Effector CD8-positive, alpha-beta T cell (primary cell): ENCODE measurements at places on chromosomes 1 and 21.
A peak's percentile ranks its signal among the peaks of the same experiment; 100 is the strongest.

GRCh38 chr1:184074383-184074782, 22.9 kb downstream of the TSEN15 start:
- DNase-seq = no peak

GRCh38 chr1:152022474-152022873, 14.3 kb downstream of the S100A11 start:
- no peak for DNase-seq

DNA sequence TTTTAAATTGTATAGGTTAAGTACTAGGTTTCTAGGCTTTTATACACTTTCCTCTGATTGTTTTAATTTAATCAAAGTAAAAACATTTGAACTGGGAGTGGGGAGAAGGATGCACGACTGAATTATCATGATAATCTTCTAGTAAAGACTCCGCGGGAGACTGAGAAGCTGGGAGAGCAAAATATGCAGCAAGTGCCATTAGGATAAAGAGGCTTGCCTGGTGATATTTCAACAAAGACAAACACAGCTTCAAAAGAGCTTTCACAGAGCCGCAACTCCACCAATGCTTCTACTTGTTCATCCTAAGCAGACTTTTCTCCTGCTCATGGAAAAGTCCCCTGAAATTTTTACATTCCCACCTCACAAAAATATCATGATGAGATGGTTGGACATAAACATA, 239.0 kb upstream of the PTBP2 start:
- no peak for DNase-seq

- no peak for DNase-seq
Measured at GRCh38 chr1:41449326-41449921, 35.1 kb downstream of the EDN2 start.

DNA sequence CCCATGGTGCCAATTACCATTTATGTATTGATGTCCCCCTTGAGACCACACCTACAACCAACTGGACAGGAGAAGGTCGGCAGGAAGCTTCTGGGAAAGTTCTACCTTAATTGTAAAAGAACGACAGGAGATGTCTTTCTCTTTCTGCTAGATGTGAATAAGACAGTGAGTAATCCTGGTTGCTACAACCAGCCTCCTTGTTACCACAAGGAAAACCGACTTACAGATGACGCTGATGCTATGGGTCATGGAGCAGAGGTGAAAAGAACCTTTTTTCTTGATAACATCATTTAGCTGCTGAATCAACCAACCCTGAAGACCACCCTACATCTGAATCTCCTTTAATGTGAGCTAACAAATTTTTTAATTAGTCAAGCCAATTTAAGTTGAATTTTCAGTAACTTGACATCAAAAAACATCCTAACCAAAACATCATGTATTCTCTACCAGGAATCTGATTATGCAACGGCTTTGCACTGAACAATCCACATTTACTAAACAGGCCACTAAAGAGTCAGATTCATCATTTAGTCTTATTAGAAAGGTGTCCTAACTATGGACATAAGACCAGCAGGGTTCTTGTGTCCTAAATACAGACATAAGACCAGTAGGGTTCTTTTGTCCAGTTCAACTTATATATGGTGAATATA, 23.0 kb downstream of the RGS2 start:
- no peak for DNase-seq

- DNase-seq = no peak
Measured at GRCh38 chr1:91744953-91745639, 140.9 kb downstream of the TGFBR3 start.

DNA sequence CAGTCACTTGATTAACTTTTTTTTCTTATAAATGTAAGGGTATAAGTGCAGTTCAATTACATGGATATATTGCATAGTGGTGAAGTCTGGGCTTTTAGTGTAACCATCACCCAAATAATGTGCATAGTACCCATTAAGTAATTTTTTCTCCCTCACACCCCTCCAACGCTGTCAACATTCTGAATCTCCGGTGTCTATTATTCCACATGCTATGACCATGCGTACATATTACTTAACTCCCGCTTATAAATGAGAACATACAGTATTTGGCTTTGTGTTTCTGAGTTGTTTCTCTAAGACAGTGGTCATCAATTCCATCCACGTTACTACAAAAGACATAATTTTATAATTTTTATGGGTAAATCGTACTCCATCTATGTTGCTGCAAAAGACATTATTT, 1191.1 kb downstream of the NCAM2 start:
- no peak for DNase-seq

DNA sequence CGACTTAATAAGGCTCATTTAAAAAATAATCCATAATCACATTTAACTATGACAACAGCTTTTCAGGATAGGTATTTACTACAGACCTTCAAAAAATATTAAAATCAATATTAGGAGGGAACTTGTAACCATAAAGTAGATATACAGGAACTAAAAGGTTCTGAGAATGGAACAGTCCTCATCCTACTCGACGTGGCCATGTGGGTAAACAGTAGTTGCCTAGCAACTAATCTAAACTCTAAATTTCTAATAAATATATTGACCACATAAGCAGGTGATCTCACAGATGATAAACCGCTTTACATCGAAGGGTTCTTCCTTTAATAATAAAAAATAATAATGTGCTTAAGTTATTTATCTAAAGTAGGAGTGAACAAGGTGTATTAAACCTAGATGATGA, 7.9 kb downstream of the AKT3 start:
- no peak for DNase-seq

DNA sequence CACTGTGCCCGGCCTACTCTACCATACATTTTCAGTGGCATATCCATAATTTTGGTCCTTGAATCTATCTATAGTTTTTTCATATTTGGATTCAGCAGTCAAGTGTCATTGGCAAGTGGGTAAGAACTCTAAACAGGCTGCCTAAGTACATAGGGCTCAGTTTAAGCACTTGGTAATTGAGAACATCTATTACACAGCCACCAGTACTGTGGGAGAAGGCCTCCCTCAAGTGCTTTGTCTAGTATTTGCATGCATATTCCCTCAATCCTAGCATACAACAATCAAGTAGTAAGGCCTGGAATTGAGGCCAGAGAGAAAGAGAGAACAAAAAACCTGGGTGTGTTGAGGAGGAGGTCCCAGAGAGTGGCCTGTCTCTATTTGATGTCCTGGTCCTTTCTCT, 325.2 kb downstream of the USP25 start:
- no peak for DNase-seq

GRCh38 chr1:245512181-245512888, 357.6 kb downstream of the KIF26B start:
- no peak for DNase-seq

DNA sequence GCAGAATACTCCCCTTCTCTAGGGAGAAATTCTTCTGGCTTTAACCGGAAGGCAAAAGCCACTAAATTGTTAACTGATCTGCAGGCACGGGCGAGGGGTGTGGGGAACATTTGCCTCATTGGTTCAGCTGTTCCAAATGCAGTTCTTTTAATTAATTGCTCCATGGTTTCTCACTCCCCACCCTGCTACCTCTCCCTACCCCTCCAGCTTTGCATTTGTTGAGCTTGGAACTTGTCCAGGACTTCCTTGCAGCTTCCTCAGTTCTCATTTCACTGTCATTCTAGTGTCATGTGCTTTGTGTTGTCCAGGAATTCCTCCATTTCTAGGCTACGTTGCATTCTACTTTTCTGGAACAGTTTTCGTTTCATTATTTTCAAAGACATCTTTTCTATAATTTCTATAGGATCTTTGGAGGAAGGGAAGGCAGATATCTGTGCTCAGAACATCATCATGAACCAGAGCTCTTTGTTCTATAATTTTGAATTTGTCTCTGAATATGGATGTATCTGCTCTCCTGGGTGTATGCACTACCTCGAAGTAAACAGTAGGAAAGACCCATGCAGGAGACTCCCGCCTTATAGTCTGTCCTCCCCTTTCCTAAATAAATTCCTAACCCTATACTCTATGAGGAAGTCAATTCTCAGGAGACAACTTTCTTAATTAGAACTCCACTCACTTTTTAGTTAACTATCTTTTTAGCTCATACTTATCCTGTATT, 132.4 kb upstream of the LMO4 start:
- DNase-seq = no peak

DNA sequence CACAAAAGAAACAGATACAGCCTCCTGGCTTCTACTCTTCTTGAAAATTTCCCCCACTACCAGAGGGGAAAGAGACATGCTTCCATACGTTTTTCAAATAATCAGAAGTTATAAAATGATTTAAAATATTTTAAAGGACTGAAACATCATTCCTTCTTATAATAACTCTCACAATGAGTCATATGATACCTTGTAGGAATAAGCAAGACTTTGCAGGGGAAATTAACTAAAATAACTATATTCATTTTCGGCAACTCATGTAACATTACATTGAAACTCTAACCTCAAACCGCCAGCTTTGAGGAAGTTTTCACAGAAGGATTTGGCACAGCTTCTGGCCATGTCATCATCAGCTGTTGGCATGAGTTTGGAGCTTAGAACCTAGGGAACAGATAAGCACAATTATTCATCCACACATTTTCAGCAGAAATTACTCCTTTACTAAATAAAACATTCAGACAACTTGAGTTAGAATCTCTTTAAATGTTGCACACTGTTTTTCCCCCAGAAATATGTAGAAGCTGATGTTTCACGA, 85.9 kb downstream of the USP24 start:
- DNase-seq = no peak

GRCh38 chr21:36540700-36541099, 60.8 kb upstream of the CLDN14 start:
- no peak for DNase-seq

DNA sequence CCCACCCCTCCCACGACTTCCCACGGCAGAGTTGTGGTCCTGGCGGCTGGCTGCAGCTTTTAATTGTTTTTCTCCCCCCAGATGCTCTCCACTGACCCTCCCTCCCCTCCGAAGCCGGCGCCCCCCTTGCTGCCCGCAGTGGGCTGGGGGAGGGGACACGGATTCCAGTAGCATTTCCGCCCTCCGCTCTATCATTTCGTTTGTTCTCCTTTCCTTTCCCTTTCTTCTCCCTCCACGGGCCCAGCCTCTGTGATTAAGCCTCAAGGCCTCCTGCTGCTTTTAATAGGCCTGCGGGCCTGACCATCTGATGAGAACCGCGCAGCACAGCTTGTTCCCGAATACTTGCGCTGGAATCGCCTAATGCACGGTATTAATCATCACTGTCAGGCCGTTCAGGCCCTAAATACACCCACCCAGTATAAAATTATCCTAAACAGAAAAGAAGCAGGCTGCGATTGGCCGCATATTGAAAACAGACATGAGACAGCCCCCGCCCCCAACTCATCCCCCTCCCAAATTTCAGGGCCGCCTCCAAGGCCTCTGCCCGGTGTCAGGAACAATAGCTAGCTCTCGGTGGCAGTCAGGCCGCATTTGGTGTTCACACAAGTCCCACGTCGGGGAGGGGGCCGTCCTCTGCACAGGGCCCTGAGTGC, 102.0 kb upstream of the ARHGEF16 start:
- no peak for DNase-seq

- DNase-seq = no peak
Measured at GRCh38 chr1:29824511-29825273, 588.4 kb downstream of the PTPRU start.

- DNase-seq = no peak
Measured at GRCh38 chr1:185104083-185104482, 52.7 kb downstream of the TRMT1L start.

- no peak for DNase-seq
Measured at GRCh38 chr1:228884615-228885566, 149.6 kb downstream of the RHOU start.

DNA sequence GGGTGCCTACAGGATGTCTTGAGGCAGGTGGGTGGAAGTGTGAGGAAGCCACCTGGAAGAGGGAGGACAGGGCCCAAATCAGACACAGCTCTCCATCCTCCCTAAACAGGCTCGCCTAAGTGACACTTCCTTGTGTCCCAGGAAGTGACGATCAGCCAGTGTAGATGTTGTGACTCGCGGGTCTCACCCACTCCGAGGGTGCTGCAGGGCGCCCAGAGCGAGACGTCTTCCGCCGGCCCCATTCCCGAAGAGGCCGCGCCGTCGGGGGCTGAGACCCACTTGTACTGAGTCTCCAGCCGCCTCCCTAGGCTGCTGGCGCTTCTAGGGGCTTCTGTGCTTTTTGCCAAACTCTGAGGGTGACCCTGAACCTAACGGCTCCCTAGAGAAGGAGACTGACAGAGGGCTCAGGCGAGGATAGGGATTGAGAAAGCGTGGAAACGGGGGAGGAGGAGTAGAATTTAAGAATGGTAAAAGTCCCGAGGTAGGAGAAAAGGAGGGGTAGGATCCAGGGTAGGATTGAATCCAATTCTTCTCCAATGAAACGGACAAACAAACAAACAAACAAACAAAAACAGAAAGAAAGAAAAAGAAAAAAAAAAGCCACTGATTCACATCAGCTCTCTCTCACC, 543 bp upstream of the MARK1 start:
- DNase-seq = no peak

DNA sequence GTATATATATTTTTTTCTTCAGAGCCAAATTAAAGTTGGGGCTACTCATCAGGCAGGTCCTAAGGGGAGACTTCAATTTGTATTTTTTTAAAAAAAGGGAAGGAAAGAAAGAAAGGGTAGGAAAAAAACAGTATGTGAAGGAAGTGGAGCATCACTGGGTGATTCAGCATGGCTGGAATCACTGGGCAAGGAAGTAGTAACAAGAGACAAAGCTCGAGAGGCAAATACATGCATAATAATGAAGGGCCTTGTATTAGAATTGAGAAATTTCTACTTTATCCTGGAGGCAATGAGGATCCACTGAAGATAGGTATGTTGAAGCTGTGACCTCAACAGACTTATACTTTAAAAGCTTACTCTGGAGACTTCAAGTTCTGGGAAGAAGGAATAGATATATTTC, 184.4 kb downstream of the COQ8A start:
- no peak for DNase-seq

GRCh38 chr1:51960262-51960661, 30.2 kb downstream of the RAB3B start:
- DNase-seq = no peak

DNA sequence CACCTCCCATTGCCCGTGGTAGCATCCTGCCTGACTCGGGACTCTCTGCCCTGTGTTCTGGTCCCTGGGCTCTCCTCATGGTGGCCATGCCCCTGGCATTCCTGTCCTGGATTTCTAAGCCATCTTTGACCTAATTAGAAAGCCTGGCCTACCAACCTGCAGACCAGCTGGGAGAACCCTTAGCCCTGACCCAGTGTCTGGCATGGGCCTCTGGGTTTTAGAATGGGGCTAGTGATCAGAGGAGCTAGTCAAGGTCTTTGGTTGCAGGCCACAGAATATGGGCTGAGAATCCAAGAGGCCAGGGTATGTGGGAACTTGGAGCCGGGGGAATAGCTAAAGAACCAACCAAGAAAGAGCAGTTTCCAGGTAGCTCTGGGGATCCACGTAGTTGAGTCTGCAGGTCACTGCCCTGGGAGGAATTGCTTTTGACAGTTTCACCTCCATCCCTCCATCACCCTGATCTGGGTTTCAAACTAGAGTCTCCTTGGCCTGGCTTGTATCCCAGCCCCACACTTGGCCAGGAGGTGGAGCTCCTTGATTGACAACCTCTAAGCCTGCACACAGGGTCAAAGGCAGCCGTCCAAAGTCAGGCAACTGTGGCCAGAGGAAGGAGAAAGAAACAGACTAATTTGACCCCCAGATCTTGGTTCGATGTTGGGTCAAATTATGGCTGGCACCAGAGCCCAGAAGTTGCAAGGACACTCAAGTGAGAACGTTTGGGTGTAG, 54.7 kb upstream of the ABCG1 start:
- DNase-seq = peak; percentile 12
